NCI-H774 (cell line): ENCODE measurements at places on chromosomes 2 and 18.
A peak's percentile ranks its signal among the peaks of the same experiment; 100 is the strongest.

DNA sequence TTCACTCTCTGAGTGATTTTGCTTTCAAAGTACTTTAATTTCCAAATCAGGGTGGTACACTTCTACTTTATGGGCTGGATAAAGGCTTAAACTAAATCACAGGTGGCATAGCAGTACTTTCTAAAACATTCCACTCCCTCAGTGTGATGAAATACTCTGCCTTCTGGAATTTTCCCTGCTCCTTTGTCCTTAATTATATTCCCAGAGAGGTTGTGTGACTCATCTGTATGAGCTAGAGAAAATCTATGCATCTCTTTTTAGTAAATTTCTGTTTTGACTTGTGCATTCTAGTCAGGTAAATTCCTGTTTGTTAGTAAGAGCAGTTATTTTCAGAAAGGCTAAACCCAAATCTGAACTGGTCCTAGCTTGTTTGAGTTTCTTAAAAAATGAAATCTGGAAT lies 29.0 kb upstream of the PLA2R1 start:
- no peak for DNase-seq

GRCh38 chr2:127859712-127860085 lies 1.7 kb upstream of the POLR2D start:
- no peak for DNase-seq

DNA sequence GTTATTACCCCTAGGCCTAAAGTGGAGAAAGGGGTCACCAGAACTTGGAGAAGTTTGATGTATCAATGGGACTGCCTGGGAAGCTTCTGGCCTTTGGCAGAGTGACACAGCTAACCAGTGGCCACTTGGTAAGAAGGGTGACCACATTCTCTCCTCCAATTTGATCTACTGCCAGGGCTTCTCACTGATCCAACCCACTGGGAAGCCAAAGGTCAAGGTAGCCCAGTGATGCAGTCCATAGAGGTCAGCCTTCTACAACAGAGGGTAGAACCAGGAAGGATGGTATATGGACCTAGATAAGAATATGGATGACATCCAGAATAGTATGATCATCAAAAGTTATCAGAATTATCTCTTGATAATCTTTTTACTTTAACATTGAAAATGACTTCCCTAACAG lies 493.6 kb downstream of the NYAP2 start:
- DNase-seq, result no peak

DNA sequence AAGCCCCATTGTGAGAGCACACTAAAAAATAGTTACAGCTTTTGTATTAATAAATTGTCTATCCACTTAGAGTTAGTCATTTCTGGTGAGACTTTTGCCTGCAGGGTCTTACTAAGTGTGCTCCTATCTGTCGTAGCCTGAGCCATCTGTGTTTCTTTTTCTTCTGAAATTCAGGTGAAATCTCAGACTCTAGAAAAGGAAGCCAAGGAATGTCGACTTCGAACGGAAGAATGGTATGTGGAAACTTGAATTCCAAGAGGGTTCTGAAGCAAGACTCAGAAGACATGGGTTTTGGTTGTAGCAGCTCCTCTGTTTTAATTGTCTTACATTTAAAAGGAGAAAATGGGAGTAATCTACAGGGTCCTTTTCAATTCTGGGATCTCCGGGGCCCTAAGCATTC lies 70.0 kb upstream of the STON1 start:
- no peak for DNase-seq

DNA sequence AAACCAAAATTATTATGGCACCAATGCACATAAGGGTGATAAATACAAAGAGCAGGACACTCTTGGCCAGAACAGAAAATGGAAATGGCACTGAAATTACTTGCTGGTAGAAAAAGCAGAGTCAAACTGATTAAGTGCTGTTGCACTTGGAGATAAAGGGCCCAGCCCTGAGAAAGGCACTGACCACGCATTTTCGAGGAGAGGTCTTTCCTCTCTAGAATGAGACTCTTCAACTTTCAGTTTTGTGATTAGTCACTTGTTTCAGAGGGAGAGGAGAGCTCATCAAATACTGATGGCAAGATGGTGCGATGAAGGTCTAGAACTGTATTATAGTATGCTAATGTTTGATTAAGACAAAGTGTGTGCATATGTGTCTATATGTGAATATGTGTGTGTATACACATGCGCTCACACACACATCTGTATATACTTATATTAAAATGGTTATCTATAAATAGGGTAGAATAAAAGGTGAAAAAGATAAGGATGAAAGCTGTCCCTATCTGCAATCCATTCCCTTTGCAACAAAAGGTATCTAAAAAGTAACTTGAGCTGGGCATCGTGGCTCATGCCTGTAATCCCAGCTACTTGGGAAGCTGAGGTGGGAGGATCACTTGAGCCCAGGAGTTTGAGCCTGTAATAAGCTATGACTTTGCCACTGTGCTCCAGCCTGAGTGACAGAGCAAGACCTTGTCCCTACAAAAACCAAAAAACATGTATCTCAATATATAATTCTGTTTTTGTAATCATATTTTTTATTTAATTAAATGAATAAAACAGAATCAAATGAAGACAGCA lies 48.8 kb upstream of the ZDBF2 start:
- no peak for DNase-seq

GRCh38 chr18:77077941-77078689 lies 54.5 kb downstream of the MBP start:
- no peak for DNase-seq

DNA sequence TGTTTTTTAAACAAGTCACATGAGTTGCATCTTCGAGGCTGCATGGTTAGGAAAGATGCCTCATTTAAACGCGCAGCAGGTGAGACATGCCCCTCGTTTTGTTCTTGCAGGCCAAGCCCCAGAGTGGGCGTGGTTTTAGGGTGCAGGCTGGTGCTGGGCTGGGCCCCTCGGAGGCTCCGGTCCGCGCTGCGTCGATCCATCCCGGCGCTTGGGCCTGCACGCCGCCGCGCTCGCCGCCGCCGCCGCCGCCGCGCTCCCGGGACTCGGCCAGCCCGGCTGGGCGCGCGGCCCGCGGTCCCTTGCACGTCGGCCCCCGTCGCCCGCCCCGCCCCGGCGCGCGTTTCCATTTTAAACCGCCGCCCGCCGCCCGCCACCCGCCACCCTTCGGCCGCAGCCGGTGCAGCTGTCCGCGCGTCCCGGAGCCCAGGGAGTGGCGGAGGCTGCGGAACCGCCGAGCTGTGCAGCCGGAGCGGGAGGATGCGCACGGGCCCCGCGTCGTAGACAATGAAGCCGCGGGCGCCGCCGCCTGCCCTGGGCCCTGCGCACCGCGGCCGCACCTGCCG lies 175.5 kb downstream of the AGAP1 start:
- DNase-seq, result peak; percentile 86

- no peak for DNase-seq
These were observed 8.6 kb downstream of the ITPRID2 start for GRCh38 chr2:181900007-181900651.

DNA sequence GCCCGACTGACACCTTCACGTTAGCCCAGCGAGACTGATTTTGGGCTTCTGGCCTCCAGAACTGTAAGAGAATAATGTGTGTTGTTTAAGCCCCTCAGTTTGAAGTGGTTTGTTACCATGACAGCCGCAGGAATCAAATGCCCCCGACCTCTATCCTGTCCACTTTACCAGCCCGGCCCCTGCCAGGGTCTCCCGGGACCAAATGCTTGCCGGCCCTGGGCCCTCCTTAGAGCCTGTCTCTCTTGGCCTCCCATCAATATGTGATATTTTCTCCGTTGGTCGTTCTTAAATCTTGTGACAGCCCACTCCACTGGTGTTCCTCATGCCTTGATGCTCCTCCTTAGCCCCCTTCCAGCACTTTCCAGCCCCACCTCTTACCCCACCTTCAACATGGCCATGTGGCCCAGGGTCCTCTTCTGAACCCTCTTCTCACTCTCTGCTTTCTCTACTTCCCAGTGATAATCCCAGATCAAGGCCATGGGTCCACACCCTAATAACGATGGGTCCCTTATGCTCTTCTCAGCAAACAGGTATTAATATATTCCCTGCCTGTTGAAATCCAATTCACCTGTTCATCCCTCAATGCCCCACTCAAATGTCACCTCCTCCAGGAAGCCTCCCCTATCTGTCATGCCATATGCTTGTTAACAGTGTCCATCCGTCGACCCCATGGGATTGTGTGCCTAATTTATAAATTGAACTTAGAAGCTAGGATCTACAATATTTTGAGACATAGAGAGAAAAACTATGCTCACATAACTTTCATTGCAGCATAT lies 192.8 kb downstream of the ZFP36L2 start:
- DNase-seq, result no peak

DNA sequence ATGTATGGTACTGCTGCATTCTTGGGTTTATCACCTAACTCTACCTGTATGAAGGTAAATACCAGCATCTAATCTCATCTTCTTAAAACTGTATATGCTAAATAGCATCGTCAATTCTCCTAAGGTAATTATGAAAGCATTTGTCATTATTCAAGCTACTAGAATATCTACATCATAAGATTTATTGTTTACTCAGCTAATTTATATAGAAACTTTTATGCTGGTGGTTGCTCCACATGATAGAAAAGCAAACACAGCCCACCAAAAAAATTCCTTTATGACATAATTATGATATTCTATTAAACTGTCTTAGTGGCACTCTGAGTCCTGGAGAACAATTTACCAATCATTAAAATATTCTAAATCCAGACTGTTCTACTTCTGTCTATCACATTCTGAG lies 1226.1 kb upstream of the NRXN1 start:
- no peak for DNase-seq

DNA sequence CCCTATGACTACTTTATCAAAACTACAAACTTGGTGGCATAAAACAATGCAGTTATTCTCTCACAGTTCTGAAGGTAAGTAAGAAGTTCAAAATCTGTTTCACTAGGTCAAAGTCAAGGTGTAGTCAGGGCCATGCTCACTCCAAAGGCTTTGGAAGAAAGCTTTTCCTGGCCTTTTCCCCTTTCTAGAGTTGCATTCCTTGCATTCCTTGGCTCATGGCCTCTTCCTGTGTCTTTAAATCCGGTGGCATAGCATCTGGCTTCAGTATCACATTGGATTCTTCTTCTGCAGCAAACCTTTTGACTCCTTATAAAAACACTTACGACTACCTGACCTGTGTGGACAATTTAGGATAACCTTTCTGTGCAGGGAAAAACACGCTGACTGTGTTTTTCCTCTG lies 543.5 kb upstream of the HNMT start:
- no peak for DNase-seq

GRCh38 chr2:156279446-156280150 lies 52.9 kb downstream of the NR4A2 start:
- no peak for DNase-seq

- no peak for DNase-seq
These were observed 62.6 kb upstream of the ASAP2 start for GRCh38 chr2:9144046-9144445.

DNA sequence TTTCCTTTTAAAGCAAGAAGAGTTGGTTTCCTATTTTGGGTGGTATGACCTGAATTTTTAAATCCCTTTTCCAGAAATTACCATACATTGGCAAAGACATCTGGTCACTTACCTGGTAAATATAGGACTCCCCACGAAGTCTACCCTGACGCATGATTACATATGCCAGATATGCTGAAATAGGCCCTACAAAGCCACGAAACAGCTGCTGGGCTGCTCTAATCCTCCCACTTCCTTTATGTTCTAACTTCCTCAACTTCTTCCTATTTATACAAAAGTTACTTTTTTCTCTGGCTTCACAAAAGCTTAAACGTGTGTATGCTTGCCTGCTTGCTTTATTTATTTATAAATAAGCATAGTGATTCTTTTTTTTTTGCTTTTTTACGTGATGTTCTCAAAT lies 186.0 kb upstream of the EPHA4 start:
- DNase-seq, result no peak

DNA sequence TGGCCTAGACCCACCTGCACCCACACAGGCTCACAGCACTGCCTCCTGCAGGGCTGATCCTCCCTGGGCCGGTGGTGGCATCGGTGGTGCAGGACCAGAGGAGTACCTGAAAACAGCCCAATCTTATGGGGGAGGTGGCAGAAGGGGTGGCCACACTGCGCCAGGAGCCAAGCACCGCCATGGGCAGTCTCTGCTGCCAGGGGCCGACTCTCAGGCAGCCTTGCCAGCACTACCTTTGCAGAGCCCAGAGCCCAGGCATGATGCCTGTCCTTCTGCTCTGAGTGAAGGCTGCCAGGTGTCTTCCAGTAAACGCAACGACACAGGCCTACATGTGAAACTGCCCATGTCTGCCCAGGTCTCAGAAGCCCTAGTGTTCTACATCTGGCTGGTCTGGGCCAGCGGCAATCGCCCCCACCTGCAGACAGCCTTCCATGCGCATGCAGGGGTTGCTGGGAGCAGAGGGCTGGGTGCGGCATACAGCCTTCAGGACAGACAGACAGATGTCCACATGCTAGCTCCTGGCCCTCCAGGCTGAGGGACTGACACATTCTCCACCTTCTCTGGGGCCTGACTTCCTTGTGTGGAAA lies 6.8 kb downstream of the HS6ST1 start:
- no peak for DNase-seq

DNA sequence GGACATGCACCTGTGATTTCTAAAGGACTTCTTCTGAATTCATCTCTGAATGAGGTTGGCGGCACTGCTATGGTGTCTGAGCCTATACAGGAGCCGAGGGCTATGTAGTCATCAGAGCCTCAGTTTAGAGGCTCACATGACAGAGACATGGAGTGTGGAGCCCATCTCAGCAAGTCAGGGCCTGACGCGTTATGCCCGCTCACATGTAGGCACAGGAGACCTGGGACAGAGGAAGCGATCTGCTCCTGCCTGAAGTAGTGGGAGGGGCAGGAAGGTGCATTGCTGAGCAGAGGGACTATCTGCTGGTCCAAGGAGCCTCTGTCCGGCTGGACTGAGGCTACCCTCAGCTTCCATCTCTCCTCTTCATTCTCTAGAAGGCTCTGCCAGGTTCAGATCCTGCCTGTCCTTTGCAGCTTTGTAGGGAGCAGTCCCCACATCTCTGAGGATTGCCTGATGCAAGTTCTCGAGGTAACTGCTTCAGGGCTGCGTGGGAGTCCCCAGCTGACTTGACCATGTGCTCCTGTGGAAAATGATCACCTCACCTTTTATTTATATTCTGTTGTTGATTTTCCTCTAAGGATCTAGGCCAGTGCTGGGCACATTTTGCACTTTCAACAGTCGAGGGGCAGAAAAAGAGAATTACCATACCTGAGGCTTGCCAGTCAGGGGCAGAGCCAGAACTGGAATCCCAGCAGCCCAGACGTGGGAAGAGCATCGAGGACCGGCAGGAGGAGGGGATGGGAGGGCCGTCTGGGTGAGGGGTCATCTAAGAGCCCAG lies 16.6 kb downstream of the KLHL29 start:
- no peak for DNase-seq

DNA sequence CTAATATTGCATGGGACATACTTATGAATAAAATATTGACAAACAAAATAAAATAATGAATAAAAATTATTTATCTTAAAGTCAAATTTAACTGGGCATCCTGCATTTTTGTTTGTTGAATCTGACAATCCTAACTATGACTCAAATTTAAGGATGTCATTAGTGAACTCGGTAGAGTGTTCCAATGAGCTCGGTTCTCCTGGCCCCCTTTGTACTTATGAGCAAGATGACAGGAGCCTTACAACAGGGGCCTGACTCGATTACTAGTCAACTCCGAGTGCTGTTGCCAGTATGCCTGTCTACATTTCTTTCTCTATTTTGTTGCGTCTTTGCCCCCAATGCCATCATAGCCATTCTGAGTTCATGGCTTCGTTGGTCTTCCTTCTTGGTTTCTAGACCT lies 40.3 kb downstream of the HRH4 start:
- no peak for DNase-seq

GRCh38 chr2:22628221-22628620 lies 756.8 kb upstream of the KLHL29 start:
- DNase-seq, result no peak

GRCh38 chr2:168458139-168458538 lies 2.1 kb downstream of the CERS6 start:
- no peak for DNase-seq
